ENCODE measurements at places on chromosomes 2 and 18.

DNA sequence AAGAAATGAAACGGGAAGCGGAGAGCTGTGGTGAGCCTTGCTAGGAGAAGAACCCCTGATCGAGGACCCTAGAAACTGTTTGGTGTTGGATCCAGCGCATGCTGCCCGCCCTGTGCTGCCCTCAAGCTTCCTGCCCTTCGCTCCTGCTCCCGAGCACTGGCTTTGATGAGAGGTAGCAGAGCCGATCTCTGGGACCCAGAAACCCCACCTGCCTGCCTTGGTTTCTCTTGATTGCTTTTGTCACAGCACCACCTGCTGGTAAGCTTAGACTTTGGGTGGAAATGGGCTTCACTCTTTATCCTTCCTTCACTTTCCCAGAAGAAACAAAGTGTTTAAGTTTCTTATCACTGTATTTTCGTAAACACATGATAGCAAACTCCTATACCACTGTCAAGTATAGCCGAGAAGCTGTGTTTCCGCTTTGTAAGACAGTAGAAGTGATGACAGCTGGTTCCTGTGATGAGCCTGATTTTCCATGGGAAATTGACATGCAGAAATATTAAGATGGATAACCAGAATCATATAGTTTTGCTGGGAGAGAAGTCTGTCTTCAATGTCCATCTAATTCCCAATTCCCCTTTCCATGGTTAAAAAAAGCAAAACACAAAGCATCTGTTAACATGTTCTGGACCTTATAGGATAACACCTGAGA lies 267.4 kb downstream of the PHLPP1 start:
- no peaks in the 10 kb centered on the region for H3K4me1 ChIP-seq
- H3K27ac ChIP-seq = no peak overlapping the region
- peak; percentile 32 for DNase-seq
- no peak overlapping the region for H3K4me3 ChIP-seq

- no peak overlapping the region for H3K4me3 ChIP-seq
- no peaks in the 10 kb centered on the region for H3K36me3 ChIP-seq
- peaks cover 15% of the 10 kb centered on the region for H3K27me3 ChIP-seq
- H3K4me1 ChIP-seq = no peaks in the 10 kb centered on the region
- DNase-seq = no peak
Observed at GRCh38 chr2:88458633-88459032, 6.1 kb upstream of the FOXI3 start.

DNA sequence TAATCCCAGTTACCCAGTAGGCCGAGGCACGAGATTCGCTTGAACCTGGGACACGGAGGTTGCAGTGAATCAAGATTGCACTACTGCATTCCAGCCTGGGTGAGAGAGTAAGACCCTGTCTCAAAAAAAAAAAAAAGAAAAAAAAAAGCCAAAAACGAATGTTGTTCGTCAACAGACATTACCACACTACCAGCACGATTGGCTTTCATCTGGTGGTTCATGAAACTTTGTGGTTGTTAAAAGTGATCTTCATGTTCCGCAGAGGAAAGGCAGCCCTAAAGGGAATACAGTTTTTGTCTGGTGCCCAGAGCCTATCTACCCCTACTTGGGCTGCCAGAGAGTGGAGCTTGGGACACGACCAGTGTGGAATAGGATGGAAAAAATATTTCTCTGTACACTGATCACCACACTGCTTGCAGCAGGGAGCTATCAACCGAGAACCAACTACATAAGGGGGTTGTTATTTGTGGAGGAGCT lies 13.6 kb upstream of the CXCR4 start:
- no peaks in the 10 kb centered on the region for H3K36me3 ChIP-seq
- peaks cover 74% of the 10 kb centered on the region for H3K4me1 ChIP-seq
- H3K27me3 ChIP-seq = no peaks in the 10 kb centered on the region
- H3K4me3 ChIP-seq = peak overlapping the region; percentile 43
- peak; percentile 55 for DNase-seq

- no peaks in the 10 kb centered on the region for H3K36me3 ChIP-seq
- H3K27me3 ChIP-seq = peaks cover 46% of the 10 kb centered on the region
- H3K27ac ChIP-seq = no peak overlapping the region
Observed at GRCh38 chr2:102141011-102141943, 1.3 kb upstream of the IL1R1 start.

DNA sequence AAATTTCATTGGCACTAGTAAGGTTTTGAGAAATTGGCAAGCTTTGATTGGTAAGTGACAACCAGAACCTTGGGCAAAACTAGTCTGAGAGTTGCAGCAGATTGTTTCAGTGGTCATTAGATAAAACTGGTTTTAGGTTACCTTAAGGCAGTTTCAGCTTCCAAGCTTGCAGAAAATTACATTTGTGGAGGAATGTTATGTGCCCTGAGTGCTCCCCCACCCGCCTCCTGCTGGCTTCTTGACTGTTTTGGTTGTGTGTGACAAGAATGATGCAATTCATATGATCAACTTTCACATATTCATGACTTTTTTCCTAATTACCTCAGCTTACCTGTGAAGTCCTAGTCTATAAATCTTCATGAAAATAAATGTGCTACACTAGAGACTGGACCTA lies 599.5 kb upstream of the ZNF804A start:
- no peaks in the 10 kb centered on the region for H3K36me3 ChIP-seq
- no peak overlapping the region for H3K4me3 ChIP-seq
- DNase-seq = no peak
- H3K27me3 ChIP-seq = no peaks in the 10 kb centered on the region

DNA sequence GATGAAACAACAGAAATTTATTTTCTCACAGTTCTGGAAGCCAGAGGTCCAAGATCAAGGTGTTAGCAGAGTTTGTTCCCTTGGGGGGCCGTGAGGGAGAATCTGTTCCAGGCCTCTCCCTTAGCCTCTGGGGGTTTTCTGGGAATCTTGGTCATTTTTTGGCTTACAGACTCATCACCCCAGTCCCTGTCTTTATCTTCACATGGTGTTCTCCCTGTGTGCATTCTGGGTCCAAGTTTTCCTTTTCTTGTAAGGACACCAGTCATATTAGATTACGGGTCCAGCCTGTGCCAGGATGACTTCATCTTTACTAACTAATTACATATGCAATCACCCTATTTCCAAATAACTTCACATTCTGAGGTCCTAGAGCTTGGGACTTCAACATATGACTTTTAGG lies 292.5 kb upstream of the TRIB2 start:
- DNase-seq = no peak
- no peaks in the 10 kb centered on the region for H3K27me3 ChIP-seq
- H3K27ac ChIP-seq = no peak overlapping the region

DNA sequence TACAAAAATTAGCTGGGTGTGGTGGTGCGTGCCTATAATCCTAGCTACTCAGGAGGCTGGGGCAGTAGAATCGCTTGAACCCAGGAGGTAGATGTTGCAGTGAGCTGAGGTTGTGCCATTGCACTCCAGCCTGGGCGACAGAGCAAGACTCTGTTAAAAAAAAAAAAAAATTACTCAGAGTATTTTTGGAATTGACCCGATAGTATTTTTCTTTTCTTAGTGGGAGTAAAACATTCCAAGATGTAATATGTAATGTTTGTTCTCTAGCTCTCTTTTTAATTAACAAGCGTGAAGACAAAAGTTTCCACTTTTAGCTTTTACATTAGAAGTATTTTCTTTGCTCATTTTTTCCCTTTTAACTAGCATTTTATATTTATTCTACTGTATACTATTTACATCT lies 12.0 kb upstream of the TMEM18 start:
- no peak overlapping the region for H3K4me3 ChIP-seq
- no peaks in the 10 kb centered on the region for H3K36me3 ChIP-seq
- no peak for DNase-seq
- no peak overlapping the region for H3K27ac ChIP-seq
- peaks cover 28% of the 10 kb centered on the region for H3K27me3 ChIP-seq

GRCh38 chr2:239355139-239355538 lies 45.7 kb downstream of the HDAC4 start:
- no peak for DNase-seq
- no peaks in the 10 kb centered on the region for H3K27me3 ChIP-seq
- no peak overlapping the region for H3K27ac ChIP-seq
- peaks cover 8% of the 10 kb centered on the region for H3K36me3 ChIP-seq

- no peaks in the 10 kb centered on the region for H3K4me1 ChIP-seq
- DNase-seq = no peak
- peaks cover 17% of the 10 kb centered on the region for H3K27me3 ChIP-seq
- H3K36me3 ChIP-seq = no peaks in the 10 kb centered on the region
- no peak overlapping the region for H3K4me3 ChIP-seq
Observed at GRCh38 chr18:48667276-48668254, 128.7 kb downstream of the CTIF start.

DNA sequence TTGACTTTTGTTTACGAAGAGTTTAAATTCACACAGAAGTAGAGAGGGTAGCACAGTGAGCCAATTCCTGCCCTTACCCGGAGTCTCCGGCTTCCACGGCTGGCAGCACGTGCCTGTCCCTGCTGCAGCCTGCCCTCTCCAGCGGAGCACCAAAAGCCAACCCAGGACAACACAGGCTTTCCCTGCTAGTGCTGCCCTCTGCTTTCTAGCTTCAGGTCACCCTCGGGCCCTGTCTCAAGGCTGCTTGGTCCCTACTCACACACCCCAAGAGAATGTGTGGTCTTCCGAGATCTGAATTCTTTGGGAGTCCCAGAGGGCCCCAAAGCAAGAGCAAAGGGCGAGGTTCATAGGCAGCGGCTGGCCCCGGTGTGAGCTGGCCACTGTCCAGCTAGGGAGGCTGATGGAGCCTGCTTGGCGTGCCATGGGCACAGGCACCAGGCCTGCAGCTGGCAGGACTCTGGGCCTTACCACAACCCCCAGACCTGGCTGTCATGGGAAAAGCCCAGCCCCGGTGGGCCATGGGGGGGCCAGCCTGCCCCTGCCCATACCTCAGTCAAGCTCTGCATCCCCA lies 7.0 kb upstream of the HS6ST1 start:
- no peak for DNase-seq
- no peaks in the 10 kb centered on the region for H3K4me1 ChIP-seq
- H3K36me3 ChIP-seq = no peaks in the 10 kb centered on the region
- no peak overlapping the region for H3K27ac ChIP-seq
- H3K4me3 ChIP-seq = no peak overlapping the region
- peaks cover 23% of the 10 kb centered on the region for H3K27me3 ChIP-seq

DNA sequence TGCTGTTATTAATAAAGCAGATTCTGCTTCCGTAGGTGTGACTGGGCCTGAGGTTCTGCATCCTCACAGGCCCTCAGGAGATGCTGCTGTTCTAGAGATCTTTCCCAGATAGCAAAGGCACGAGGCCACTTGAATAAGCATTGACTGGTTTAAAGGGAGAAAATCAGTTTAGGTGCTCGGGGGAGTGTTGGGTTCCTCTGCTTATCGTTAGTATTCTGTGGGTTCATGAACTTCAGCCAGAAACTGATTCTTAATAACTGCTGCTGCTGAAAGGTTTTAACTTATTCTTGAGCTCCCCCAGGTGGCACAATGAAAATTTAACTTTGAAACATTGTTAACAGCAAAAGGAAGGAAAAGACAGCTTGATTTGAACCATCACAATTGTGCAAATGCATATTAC lies 56.9 kb downstream of the ITGA6 start:
- H3K36me3 ChIP-seq = peaks cover 3% of the 10 kb centered on the region
- DNase-seq = no peak

DNA sequence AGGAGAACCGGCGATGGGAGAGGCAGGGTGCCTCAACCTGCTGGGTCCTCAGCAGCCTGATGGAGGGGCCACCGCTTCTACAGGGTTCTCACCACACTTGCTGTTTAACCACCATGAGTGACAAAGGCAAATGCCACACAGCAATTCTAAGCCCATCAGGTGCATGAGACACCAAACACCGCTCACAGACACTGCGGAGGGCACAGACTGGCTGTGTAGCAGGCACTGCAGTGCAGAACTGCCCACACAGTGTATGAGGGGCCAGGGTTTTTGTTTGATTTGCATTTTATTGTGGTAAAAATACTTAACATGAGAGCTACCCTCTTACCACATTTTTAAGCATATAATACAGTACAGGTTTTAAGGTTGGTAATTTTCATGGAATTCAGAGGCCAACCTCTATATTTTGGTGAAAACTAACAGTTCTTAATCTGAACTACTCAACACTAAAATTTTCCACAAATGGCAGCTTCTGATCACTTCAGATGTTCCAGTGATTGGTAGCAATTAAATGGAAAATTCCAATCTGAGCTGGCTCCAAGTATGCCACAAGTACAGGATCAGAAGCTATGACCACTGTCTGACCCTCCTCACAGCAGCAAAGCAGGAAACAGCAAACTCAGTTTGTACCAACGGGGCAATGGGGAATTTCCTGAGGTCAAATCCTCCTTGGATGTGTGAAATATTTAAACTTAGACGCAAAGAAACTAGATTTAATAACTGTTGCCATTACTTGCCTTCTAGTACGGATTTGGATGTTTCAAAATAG lies 67.7 kb downstream of the FAM210A start:
- H3K4me1 ChIP-seq = no peaks in the 10 kb centered on the region
- no peak overlapping the region for H3K27ac ChIP-seq
- no peak overlapping the region for H3K4me3 ChIP-seq
- no peaks in the 10 kb centered on the region for H3K27me3 ChIP-seq

- no peaks in the 10 kb centered on the region for H3K27me3 ChIP-seq
- no peak overlapping the region for H3K4me3 ChIP-seq
- no peak for DNase-seq
- no peaks in the 10 kb centered on the region for H3K4me1 ChIP-seq
- peaks cover 9% of the 10 kb centered on the region for H3K36me3 ChIP-seq
Observed at GRCh38 chr2:231727621-231728020, 19.3 kb downstream of the PTMA start.

- no peak overlapping the region for H3K27ac ChIP-seq
- H3K4me3 ChIP-seq = no peak overlapping the region
- no peak for DNase-seq
- H3K27me3 ChIP-seq = no peaks in the 10 kb centered on the region
- no peaks in the 10 kb centered on the region for H3K36me3 ChIP-seq
Observed at GRCh38 chr18:74613381-74613780, 15.7 kb downstream of the ZNF407 start.

DNA sequence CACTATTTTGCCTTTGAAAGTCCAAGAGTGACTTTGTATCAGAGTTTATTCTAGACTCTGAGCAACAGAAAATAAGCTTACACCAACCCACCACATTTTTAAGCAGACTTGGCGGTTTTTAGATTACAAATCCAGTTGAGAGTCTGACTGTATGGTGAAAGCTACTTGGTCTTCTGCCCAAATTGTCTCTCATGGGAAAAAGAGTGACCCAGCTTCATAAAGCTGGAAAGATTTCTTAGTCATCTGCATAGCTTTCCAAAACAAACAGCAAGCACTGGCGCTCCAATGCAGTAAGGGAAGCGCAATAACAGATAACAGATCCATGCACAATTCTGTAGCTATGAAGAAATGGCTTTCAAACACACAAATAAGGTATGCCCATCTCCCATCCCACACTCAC lies 7.1 kb downstream of the DSG1 start:
- no peak for DNase-seq
- H3K36me3 ChIP-seq = no peaks in the 10 kb centered on the region
- no peak overlapping the region for H3K4me3 ChIP-seq
- H3K27me3 ChIP-seq = no peaks in the 10 kb centered on the region

GRCh38 chr2:11515490-11515981 lies 18.3 kb upstream of the GREB1 start:
- H3K4me3 ChIP-seq = no peak overlapping the region
- no peak for DNase-seq
- H3K36me3 ChIP-seq = no peaks in the 10 kb centered on the region
- peaks cover 14% of the 10 kb centered on the region for H3K27me3 ChIP-seq
